Articular chondrocyte of knee joint (primary cell): ENCODE measurements at places on chromosomes 11 and 22. TPM values are rescaled to one million over a fixed set of nuclear protein-coding genes. Genes with fewer than 3 reads are reported as not detected.

Gene SLC5A12
- under 0.01 TPM in 1 of 2 replicates, not detected in the other for total RNA-seq

Gene OR4X1
- not detected in 2 replicates for total RNA-seq

Gene SCGB1A1
- total RNA-seq, result not detected in 2 replicates

Gene OR5B12
- total RNA-seq, result not detected in 2 replicates

Gene MS4A6A
- total RNA-seq, result not detected in 2 replicates

Gene NAALAD2
- total RNA-seq, result 0.22 and 0.26 TPM in 2 replicates

Gene LRP4
- total RNA-seq, result 1.2 and 2.5 TPM in 2 replicates

Gene AIFM3
- 0.52 and 0.54 TPM in 2 replicates for total RNA-seq

Gene CBLIF
- not detected in 2 replicates for total RNA-seq

Gene MS4A8
- not detected in 2 replicates for total RNA-seq

Gene CALCA
- 0.22 TPM in 1 of 2 replicates, not detected in the other for total RNA-seq

Gene MS4A15
- not detected in 2 replicates for total RNA-seq

Gene SGSM1
- total RNA-seq, result 0.13 and 0.22 TPM in 2 replicates

Gene TRPC6
- total RNA-seq, result 0.26 and 0.65 TPM in 2 replicates
